ENCODE measurements at places on chromosomes 5 and 9.

- DNase-seq: no peak
These were observed 3.0 kb downstream of the NUDT2 start for GRCh38 chr9:34332076-34332964.

GRCh38 chr5:174609116-174609515 lies 115.3 kb upstream of the MSX2 start:
- DNase-seq: no peak

GRCh38 chr5:127650649-127651048 lies 1.8 kb downstream of the CTXN3 start:
- DNase-seq: peak; percentile 64

DNA sequence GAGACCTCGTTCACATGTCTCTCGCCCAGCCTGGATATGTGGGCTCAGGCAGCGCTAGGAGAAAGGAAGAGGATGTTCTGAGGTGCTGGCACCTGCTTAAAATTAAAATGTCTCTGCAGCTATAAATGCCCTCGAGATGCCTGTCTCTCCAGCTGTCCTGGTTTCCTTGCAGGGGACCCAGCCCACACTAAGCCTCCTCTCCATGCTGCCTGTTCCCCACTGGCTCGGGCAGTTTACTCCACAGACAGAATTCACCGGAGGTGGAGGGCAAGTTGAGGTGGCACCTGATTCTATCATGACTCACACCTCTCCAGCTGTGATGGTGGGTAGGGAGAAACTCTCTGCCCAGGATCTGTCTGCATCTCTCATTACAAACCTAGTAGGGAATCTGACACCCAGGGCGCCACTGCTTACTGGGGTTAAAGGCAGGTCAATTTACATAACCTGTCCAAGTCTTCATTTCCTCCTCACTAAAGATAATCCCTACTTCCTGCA lies 420.9 kb downstream of the SPOCK1 start:
- DNase-seq: no peak

DNA sequence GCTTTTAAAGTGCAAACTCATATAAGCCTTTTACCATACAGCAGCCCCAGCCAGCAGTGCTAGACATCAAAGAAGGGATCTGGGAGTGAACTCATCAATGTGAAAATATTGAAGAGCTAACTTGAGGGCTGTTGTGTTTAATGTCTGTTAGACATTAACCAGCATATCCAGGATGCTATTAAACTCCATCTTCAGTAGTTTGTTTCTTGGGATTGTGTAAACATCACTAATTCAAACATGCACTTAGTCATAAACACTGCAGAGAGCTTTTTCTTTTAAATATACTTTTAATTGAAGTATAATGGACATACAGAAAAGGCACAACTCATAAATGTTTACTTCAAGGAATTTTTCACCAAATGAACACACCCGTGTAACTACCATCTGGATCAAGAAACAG lies 81.8 kb downstream of the TMEM252 start:
- DNase-seq: no peak

DNA sequence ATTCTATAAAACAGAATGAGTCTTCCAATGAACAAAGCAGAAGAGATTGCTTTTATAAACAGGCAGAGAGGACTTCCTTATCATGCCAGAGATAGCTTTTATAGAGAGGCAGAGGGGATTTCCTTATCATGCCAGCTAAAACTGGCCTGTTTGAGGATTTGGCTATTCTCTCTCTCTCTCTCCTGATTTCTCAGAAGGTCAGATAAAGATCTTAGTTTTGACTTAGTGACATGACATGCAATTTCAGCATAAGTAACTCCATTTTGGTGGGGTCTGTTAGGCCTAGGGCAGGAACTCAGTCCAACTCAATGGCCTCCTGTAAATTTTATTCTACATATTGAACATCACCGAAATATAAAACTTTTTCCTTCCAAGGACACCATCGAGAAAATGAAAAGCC lies 31.5 kb upstream of the DENND4C start:
- DNase-seq: no peak

- DNase-seq: no peak
These were observed 7.8 kb downstream of the LCN10 start for GRCh38 chr9:136734837-136735496.

- DNase-seq: no peak
These were observed 87.2 kb downstream of the S1PR3 start for GRCh38 chr9:89078421-89078820.

GRCh38 chr5:141617682-141618029 lies 1.1 kb downstream of the DIAPH1 start:
- DNase-seq: no peak

DNA sequence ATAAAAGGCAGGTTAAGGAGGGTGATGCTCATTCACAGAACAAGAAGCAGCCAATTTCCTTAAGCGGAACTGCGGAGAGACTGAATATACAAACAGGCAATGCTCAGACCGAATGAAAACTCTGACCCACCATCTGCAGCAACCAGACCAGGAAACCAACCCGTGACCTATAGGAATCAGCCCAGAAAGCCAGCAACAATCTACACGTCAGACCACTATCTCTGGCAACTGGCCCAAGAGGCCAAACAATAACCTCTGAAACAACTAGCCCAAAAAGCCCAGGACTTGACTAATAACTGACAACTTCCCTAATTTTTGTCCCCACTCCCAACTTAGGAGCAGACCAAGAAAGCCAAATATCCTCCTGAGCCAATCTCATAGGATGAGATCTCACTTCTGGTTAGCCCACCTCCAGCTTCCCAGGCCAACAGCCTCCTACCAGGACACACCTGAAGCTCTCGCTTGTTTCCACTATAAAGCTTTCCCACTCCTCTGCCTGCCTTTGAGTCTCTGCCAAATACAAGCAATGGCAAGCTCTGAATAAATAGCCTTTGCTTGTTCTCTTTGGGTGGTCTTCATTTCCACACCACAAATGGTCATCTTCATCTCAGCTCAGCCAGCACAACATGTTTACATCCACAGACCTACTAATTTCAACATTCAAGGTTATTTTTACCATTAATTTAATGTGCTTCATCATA lies 168.5 kb downstream of the HSD17B3 start:
- DNase-seq: no peak

DNA sequence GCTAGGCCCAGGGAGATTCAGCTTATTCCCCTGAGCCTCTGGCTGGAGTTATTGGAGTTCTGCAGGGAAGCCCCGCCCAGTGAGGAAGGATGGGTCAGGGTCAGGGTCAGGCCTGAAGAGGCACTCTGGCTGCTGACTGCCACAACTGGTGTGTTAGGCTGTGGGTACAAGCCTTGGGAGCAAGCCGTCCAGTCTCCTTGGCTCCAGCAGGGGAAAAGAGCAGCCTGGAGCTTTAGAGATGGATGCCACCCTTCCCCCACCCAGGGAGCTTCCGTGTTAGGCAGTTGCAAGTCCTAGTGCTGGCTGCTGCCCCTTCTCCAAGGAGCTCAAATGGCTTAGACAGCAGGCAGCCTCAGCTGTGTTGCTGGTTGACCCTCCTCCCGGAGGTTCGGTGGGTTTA lies 34.4 kb upstream of the TAF11L2 start:
- no peak for DNase-seq

DNA sequence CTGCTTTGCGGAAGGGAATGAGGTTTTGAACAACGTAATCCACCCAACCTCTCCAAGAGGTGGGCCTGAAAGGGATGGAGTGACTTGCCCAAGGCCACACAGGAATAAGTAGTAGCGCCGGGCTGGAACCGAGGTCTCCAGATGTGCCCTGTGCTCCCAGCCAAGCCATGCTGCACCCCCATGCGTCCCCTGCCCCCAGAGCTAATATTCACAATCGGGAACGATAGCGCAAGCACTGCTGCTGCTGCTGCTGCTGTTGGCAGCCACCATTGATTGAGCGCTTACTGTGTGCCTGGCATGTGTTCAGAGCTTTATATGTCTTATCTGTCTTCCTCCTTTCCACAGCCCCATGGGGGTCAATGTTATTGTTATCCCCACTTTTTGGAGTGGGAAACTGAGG lies 43.9 kb downstream of the AMBP start:
- no peak for DNase-seq

DNA sequence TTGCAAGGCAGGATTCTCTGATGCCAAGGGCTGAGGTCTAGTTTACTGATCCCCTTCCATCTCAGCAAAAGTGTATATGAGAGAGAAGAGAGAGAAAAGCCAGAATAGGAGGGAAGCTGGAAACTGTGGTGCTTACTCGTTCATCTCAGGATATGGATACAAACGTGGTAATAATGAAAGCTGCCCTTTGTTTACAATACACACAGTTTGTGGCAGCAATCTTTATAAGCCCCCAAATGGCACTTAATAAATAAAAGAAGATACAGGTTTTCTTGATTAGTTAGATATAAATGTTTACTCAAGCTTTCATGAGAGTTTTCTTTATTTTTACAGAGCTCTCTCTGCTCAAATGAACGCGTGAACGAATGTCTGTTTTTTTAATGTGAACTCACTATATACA lies 57.7 kb downstream of the PRDM6 start:
- no peak for DNase-seq

DNA sequence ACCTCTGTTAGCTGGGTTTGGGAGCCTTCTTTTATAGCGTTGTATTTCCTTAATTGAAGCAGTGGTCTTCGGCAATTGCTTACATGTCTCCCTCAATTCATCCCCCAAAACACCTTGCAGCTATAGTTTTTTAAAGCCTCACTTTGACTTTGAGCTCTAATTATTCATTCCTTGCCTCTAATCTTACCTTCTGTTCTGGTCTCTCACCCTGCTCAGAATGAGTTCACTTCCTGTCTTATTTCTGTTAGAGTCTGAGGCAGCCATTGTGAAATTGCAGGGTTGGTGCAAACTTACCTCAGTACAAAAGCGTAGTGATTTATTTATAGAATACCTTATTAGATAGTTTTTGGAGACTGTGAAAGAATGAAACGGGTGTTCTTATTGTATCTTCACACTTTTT lies 35.0 kb downstream of the AOPEP start:
- DNase-seq: no peak

- DNase-seq: no peak
These were observed 55.8 kb downstream of the PDCD1LG2 start for GRCh38 chr9:5566054-5566618.

DNA sequence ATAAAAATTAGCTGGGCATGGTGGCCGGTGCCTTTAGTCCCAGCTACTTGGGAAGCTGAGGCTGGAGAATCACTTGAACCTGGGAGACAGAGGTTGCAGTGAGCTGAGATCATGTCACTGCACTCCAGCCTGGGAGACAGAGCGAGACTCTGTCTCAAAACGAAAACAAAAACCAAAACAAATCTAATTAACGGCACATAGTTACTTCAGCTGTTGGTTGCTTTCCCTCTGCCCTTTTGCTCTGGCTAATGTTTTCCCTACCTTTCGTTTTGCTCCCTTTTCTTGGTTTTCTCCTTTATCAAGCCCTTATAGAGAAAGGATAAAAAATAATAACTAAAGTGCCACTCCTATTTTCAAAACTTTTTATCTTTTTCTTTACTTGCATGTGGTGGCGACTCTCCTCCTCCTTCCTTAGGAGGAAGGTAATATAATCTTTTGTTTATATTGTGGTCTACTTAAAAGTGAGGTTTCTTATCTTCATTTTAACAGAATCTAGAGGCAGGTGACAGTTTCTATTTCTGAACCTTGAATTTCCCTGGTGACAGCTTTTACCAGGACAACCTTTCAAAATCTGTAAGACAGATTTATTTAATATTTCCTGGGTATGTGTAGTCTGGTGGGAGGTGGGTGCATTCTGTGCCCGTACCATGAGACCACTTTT lies 125.4 kb downstream of the ARHGEF28 start:
- no peak for DNase-seq

DNA sequence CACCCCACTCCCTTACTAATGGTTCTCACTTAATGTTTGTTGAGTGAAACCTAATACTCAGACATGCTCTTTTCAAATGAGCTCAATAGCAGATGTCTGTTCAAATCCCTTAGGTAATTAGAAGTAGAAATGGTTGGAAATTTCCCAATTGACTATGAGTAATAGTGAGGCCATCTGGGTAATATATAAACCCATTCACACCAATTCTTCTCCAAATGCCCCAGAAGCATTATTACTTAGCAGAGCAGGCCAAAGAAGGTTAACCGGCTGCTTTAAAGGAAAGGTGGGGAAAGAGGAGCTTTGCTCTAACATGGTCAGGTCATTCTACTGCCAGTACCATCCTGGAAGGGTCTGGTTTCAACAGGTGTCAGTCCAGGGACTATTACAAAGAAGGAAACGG lies 119.5 kb upstream of the MTAP start:
- DNase-seq: no peak

DNA sequence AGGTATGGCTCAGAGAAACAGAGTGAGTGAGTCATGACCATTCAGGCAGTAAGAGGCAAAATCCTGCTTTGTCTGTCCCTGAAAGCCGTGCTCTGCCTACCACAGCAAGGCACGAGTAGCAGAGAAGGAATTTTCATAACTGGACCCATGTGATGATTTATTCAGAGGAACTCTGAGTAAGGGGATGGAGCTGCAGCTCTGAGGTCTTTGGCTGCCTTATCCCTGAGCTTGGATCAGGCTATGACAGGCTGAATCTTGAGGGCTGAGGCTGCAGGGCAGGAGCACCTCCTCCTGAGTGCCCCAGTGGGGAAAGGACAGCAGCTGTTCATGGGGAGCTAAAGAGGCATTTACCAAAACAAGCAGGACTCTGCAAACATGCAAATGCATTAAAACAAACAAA lies 183.4 kb downstream of the PAPPA start:
- peak; percentile 27 for DNase-seq

- no peak for DNase-seq
These were observed 378 bp downstream of the DROSHA start for GRCh38 chr5:31531543-31531887.

DNA sequence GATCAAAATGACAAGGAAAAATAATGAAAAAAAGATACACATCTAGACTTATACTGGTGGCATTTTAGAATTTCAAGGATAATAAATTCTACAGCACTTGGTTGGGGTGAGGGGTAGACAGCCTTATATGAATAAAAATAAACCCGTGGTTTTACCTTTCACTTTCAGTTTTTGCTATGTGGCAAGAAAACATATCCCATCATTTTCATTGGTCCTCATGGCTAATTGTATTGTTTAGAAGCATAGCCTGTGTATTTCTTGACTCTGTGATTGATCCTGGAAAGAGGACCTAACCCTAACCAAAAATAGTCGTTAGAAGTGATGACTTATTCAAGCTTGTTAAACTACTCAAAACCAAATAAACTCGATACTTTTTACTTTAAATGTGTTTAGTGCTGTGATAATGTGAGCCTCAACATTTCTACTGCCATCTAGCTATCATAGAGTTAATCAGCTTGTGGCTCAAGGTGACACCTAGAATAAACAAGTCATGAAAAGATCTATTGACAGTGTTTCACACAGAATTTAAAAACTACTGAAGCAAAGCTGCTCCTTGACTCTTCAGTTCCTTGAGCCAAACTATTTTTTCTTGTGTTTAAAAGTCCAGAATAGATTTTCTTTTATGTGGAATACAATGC lies 153.3 kb upstream of the IZUMO3 start:
- DNase-seq: no peak

- no peak for DNase-seq
These were observed 3.0 kb downstream of the RNF145 start for GRCh38 chr5:159206368-159206767.

GRCh38 chr5:16957304-16958196 lies 21.5 kb upstream of the MYO10 start:
- peak; percentile 79 for DNase-seq

- DNase-seq: no peak
These were observed 7.8 kb upstream of the DNAJC18 start for GRCh38 chr5:139446956-139447779.
